ENCODE measurements at places on chromosomes 1 and 21. TPM values are rescaled to one million over a fixed set of nuclear protein-coding genes. Genes with fewer than 3 reads are reported as not detected.

DNA sequence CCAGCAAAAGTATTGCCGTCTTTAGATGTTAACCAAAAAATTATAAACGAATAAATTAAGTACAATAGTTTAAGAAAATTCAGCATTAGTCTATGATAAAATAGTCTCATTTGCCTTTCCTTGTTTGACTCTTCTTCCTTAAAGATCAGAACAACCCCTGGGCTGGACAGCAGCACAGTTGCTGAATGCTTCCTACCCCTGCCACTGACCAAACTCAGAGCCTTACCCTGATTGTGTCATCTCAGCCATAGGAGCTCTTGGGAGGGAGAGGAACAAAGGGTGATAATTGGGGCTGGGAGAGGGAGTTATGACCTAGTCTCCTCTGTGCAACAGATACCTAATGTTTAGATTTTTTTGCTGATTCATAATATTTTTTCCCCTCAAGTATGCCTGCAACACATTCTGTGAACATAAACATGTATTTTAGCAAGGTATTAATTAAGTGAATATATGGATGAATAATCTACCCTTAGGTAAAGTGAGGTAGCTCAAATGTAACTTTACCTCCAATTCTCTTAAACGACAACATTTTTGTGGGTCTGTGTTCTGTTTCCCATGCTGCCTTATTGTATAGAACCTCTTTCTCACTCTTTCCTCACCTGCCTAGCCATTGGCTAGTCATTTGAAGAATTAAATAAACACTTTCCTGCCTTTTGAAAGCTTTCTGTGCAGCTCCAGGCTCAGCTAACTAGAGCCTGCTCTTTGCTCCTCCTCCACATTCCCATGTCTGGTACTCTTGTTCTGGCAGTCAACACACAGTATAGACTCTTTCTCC, 46.1 kb downstream of the FGGY start:
- no peak for DNase-seq

DNA sequence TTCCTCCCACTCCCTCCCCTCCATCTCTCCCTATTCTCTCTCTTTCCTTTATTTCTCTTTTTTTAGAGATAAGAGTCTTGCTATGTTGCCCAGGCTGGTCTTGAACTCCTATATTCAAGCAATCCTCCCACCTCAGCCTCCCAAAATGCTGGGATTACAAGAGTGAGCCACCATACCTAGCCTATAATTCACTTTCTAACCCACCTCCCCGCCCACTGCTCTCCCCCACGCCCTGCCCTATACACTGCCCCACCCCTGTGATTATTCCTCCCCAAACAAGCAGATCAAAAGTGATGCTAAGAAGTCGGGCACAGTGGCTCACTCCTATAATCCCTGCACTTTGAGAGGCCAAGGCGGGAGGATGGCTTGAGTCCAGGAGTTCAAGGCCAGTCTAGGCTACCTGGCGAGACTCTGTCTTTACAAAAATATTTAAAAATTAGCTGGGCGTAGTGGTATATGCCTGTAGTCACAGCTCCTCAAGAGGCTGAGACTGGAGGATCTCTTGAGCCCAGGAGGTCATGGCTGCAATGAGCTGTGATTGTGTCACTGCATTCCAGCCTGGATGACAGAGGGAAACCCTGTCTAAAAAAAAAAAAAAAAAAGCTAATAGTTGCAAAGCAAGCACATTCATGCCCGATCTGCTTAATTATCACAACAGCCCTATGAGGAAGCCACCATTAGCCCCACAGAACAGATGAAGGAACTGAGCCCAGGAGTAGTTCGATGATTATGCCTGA, 12.8 kb upstream of the E2F2 start:
- DNase-seq = no peak

- DNase-seq = no peak
Measured at GRCh38 chr1:72009173-72010093, 272.9 kb downstream of the NEGR1 start.

DNA sequence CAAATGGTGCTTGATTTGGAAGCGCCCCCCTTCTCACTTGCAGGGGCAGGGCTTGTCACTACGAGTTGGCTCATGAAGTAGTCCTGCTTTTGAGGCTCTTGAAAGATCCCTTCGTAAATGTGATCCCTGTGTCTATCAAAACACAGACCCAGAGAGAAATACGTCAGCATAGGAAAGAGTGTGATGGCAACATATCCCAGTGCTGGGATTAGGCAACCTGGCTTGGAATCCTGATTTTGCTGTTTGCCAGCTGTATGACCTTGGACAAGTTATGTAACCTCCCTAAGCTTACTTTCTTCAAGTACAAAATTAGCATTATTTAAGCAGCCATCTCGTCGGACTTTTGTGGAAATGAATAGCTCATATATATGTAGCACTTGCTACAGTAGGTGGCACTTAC, 228.4 kb downstream of the ATG4C start:
- DNase-seq = peak; percentile 27

GRCh38 chr1:54328066-54328636, 78.0 kb downstream of the SSBP3 start:
- DNase-seq = peak; percentile 47

GRCh38 chr1:69076631-69077030, 491.1 kb upstream of the LRRC7 start:
- no peak for DNase-seq

The ACAP3 gene
- total RNA-seq = 34.6 TPM

The FAM89A gene
- total RNA-seq = 2.4 TPM
